Stimulated activated CD4-positive, alpha-beta T cell treated with anti-CD3 and anti-CD28 coated beads, Interleukin-2, amount 100 ng/mL, for 4 hours (primary cell): ENCODE measurements at places on chromosomes 7 and 10.

GRCh38 chr10:63375458-63375857, 90.3 kb downstream of the JMJD1C start:
- no peak for DNase-seq

- DNase-seq, result no peak
Observed at GRCh38 chr7:95470452-95470851, 15.3 kb upstream of the ASB4 start.

DNA sequence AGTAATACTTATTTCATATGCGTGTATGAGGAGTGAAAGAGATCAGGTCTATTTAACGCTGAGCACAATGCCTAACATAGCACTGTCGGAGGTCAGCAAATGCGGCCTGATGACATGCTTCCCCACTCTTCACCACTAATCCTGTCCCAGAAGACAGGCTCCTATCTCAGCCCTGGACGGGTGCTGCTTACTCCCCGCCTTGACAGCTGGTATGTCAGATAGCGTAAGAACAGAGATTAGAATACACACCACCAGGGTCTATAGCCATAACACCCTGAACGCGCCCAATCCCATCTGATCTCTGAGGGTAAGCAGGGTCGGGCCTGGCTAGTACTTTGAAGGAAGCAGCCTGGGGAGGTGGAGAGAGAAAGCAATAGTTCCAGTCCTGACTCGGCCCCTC, 32.3 kb upstream of the TM9SF3 start:
- no peak for DNase-seq

DNA sequence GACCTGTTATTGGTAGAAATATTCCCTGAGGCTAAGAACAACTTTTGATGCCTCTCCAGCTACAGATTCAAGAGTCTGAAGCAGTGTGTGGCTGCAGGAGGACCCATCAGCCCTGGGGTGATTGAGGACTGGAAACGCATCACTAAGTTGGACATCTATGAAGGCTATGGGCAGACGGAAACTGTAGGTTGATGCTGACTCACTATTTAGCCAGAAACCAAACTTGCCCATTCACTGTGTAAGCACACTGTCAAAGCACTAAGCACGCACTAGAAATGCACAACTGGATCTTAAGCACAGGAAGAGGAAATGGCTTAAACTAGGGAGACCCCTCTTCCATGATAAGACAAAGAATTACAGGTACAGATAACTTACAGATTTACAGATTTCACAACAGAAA, 20.8 kb downstream of the ACSM6 start:
- DNase-seq, result no peak

DNA sequence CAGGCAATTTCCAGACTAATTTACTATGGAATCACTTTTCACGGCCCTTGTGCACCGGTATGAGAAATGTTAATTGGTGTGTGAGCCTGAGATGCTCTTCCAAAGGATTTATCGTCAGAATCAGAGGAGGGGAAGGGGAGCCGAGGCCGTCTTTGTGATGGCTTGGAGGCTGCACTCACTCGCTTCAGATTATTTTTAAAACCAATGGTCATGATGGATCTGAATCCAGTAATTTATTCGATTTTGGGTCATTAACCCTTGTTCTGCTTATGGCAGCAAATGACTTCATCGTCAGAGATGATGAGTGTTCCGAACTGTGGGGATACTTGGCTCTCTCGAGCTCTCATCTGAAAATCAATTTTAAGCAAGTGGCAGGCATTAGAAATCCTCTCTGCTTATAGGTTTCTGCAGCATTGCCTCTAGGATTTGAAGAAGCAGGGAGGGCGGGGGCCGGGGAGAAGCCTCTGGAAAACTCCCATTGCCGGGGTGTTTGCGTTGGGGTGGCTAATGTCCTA, 576.3 kb downstream of the LRMDA start:
- DNase-seq, result no peak
